ENCODE measurements at places on chromosomes 2 and 18.

DNA sequence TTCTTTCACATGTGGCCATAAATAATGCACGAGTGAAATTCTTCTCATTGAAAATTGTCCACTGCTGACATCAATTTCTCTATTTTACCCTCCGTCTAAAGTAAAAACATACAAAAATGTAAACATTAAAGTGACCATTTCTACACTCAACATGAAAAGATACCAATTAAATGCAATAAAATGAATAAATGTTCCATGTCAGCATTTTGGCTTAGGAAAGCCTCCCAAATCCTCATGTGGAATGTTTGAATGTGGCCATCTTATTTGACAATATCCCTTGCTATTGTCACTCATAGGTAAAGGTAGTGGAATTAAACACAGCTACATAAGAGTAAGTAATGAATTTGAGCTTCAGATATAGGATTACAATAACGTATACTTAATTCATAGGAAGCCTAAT, 60.8 kb downstream of the ZNF521 start:
- no peak for DNase-seq

DNA sequence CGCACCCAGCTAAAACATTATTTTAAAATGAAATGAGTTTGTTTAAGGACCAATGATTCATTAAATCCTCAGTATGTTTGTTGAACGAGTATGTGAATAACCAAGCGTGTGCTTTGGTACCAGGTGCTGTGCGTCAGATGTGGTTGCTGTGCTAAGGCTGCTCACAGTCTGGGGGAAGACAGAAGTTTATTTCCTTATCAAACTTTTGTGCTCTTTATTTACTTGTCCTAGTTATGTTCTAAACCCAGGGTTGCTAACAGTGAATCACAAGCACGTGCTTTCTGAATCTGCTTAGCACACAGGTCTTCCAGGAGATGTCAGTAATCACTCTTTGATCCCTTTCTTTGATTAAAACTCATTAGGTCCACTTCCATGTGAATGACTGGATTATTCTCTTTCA, 37.0 kb downstream of the RAPGEF4 start:
- DNase-seq, result peak; percentile 80

- DNase-seq, result no peak
Measured at GRCh38 chr2:28653892-28654662, 97.6 kb upstream of the PPP1CB start.

- DNase-seq, result no peak
Measured at GRCh38 chr2:206031950-206032567, 53.9 kb downstream of the INO80D start.

DNA sequence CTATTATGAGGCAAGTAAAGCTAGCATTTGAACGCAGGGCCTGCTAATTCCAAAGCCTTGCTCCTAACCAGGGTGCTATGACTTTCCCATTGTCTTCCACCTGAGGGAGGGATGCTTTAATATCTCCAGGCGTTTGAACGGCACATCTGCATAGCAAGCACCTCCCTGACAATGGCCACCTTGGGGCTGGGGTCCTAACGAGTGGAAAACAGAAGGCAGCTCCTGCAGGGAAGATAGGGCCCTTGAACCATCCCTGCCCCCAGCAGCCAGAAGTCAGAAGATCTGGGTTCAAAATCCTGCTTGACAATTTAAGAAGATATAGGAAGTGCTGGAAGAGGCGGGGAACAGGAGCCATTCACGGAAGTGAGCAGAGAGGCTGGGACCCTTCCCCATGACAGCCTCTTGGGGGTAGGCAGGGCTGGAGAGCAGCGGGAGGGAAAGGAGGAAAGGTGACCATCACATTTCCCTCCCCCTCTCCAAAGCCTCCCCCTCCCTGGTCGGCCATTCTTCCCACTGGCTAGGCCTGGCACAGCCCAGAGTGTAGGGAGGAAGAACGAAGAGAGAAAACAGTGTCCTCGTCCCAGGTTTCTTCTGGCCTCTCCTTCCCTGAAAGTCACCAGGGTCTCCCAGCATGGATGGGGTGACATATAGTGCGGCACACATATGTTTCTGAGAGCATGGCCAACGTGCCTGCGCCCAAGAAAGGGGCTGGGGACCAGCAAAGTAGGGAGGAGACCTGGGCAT, 73.5 kb downstream of the EMX1 start:
- no peak for DNase-seq

DNA sequence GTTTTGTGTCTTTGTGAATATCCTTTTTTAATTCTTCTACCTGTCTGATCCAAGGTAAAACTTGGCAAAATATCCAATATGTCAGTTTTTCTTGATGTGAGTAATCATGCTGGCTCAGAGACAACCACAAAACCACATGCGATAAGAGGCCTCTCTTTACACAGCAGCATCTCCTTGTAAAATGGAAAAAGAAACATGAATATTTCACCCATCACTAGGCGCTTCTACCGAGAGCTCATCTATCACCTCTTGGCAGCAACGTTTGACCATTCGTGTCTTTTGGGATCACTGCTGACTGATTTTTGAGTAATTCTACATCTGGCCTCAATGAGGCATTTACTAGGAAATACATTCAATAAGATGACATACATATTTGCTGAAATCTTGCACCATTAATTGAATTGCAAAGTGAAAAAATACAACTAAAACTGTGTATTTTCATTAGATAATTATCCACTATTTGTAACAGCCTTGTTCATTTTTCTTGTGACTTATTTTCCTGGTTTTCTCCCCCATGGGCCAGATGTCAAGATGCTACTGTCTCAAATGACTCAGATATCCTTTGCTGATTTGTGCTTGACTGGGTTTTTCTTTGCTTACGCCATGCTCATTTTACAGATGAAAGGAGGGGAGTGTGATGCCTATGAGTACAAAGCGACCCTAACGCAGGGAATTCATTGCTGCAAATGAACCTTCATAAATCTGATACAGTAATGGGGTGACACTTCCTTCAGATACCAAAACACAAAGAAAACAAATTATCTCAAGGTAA, 467.5 kb downstream of the FBXO15 start:
- DNase-seq, result no peak

DNA sequence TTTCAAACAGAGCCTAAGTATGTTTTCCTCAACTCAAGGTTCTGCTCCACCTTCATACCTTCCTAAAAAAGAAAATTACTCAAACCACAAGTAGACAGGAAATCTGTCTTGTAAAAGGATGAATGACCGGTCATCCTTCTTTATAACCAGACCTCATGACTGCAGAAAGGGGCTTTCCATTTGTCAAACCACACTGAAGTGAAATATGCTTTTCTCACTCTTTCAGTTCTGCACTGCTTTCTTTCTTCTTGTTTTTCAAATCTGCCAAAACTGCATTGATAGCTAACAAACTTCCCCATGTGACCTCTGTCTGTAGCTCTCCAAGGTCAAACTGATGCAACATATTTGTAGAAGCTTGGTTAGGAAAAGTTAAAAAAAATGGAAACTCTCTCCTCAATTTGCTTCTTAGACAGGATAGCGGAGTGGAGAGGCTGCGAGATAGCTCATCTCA, 308.9 kb upstream of the CCDC68 start:
- no peak for DNase-seq

GRCh38 chr2:223269386-223269785, 217.4 kb downstream of the KCNE4 start:
- no peak for DNase-seq

GRCh38 chr2:866887-867286, 83.8 kb upstream of the SNTG2 start:
- DNase-seq, result no peak

- DNase-seq, result no peak
Measured at GRCh38 chr2:57936216-57936615, 110.4 kb upstream of the VRK2 start.

DNA sequence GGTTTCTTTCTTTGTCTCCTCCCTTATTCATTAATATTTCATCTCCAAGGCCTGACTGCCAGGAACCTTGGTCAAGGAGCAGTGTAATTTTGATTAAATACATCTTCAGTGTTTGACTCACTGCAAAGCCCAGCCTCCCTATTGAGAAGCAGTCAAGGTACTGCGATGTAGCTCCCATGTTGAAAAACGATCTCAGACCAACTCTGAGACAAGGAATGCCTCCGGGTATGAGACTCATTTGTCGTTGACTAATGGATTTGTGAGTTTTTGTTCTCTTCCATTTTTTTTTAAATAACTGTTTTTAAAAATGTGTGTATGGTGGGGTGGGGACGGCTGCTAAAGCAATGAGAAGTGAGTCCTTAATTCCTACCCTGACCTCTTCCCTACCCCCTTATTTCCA, 361.6 kb downstream of the SOX11 start:
- DNase-seq, result no peak

GRCh38 chr2:1884933-1885580, 140.7 kb upstream of the PXDN start:
- DNase-seq, result no peak

GRCh38 chr2:10278029-10278762, 24.5 kb upstream of the HPCAL1 start:
- no peak for DNase-seq

GRCh38 chr2:199851501-199851810, 464 bp upstream of the FTCDNL1 start:
- DNase-seq, result no peak

- DNase-seq, result no peak
Measured at GRCh38 chr2:166376873-166377272, 1.1 kb upstream of the SCN9A start.

Measured in AG04450 (cell line).